ENCODE measurements at places on chromosomes 1 and 21. TPM values are rescaled to one million over a fixed set of nuclear protein-coding genes. Genes with fewer than 3 reads are reported as not detected.

DNA sequence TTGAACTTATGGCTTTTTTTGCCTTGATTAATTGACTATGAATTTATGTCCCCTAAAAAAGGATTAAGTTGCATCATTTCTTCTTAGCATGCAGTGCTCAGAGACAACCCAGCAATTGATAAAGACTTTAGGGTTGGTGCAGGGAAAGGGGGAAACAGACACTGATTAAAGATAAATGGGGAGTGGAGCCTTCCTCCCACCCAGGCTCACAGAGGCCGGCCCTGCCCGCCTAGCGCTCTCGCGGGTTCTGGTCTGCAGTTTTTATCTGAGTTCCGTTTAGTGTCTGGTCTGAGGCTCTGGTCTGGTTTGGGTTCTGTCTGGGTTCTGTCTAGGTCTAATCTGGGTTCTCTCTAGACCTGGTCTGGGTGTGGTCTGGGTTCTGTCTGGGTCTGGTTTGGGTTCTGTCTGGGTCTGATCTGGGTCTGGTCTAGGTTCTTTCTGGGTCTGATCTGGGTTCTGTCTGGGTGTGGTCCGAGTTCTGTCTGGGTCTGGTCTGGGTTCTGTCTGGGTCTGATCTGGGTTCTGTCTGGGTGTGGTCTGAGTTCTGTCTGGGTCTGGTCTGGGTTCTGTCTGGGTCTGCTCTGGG is 48.1 kb downstream of the ABCG1 start:
- no peak for DNase-seq

DNA sequence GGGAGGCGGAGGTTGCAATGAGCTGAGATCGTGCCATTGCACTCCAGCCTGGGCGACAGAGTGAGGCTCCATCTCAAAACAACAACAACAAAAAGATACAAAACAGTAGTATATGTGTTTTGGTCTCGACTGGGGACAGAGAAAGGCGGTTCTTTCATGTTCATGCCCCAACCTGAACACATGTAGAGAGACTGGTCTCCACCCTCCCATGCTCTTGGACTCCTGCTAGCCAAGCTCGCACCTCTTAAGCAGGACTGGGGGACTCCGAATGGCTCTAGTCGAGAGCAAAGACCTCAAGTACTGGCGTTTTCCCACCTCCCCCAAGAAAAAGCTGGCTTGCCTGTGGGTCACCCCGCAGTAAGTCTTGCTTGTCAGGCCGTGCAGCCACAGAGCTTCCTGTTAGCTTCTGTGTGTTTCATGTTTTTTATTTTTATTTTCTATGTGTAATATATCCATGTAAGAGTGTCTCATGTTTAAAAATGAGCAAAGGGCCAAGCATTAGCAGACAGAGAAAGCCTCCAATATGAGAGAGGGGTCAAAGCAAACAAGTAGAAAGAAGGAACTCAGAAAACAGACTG is 91.6 kb downstream of the SCCPDH start:
- DNase-seq, result no peak

- peak; percentile 23 for DNase-seq
Observed at GRCh38 chr1:107135463-107135862, 5.4 kb upstream of the NTNG1 start.

- peak; percentile 57 for DNase-seq
Observed at GRCh38 chr1:204357551-204358490, 1.9 kb downstream of the PLEKHA6 start.

Gene NIBAN1
- total RNA-seq, result 209 TPM

All from mucosa of descending colon (tissue), 3 donors.